ENCODE measurements at places on chromosomes 3 and 15. TPM values are rescaled to one million over a fixed set of nuclear protein-coding genes. Genes with fewer than 3 reads are reported as not detected.

Gene SEMA6D
- not detected for polyA plus RNA-seq

Gene ACTRT3
- not detected for polyA plus RNA-seq

Gene TGM5
- not detected for polyA plus RNA-seq

Gene ABHD6
- polyA plus RNA-seq: 10.8 TPM

Gene METTL6
- polyA plus RNA-seq: 25.1 TPM

DNA sequence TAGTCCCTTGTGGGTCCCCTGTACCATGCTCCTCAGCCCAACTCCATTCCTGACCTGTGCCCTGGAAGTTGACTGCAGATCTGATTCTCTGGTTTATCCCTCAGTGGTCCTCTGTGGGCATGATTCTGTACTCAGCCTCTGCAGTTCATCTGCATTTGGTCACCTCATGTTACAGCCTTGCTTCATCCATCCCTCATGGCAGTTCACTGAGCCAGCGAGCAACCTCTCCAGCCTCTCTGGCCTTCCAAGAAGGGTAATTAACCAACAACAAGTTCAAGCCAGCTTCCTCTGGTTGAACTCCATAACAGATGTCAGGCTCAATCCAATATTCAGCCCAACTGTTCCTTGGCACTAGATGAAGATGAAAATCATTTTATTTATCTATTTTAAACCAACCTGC lies 509.5 kb downstream of the NTRK3 start:
- no peak for DNase-seq

- DNase-seq: no peak
Observed at GRCh38 chr3:155270485-155271342, 22.8 kb downstream of the STRIT1 start.

- DNase-seq: no peak
Observed at GRCh38 chr3:64073158-64073761, 50.0 kb upstream of the PSMD6 start.

GRCh38 chr3:82012775-82013174 lies 251.3 kb upstream of the GBE1 start:
- DNase-seq: no peak

DNA sequence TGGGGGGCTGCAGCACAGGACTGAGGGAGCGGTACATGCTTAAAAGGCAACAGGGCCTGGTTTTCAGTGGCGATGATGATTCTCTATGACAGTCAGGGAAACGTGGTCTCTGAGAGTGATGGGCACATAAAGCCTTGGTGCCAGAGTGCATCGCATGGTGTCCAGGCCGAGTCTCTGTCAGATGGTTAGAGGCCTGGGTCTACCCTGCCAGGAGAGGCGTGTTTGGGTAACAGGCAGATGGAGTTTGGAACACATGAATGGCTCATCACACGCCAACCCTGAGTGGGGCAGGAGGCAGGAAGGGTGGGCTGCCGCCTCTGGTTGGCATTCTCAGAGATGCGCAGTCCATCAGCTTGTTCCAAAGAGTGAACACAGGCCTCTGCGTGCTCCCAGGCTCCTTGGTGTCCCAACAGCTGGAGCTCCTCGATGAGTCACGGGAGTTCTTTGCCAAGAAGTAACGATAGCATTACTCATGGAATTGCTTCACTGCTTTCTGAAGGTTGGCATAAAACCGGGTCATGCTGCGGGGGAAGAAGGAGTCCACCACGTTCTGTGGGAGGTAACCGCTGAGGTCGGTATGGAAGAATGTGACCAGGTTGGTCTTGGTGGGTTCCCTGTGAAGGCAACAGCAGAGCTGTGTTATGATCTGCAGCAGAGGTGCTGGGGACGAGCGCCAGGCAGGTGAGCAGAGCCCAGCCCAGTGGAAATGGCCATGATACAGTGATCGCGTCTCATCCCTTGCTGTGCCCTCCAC lies 11.0 kb downstream of the STARD5 start:
- DNase-seq: no peak

DNA sequence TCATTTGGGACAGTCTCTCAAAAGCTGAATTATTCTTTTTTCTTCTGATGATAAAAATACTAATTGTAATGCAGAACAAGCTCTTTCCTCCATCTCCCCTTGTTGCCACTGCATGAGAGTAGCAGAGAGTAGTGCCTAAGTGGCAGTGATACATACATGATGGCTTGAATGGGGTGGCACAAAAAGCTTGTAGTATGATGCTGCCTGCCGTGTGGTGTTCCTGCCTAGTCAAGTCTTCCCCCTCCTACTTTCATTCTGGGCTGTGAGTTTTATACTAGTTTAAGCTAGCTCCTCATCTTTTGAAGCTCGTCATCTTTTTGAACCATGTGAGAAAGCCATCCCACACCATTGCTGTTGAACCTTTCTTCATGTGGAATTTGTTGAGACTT lies 230.5 kb downstream of the NFKBIZ start:
- no peak for DNase-seq

GRCh38 chr3:117201901-117202774 lies 492.6 kb downstream of the TUSC7 start:
- no peak for DNase-seq

DNA sequence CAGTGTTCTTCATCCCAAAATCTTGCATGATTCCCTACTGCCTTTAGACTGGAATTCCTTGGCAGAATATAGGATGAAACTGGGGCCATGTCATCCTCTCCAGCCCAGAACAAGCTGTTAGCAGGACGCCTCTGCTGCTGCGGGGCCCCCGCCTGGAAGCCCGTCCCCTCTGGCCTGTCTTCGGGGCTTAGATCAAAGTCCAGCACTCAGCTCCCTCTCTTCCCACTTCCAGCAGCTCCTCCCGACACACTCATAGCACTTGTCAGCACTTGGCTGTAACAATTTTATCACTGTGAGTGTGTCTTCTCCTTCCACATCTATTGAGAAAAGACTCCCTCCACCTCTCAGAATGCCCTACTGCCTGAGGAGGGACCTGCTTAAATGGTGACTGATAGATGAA lies 112.0 kb upstream of the HACD2 start:
- DNase-seq: no peak
